ENCODE measurements at places on chromosomes 2 and 18. TPM values are rescaled to one million over a fixed set of nuclear protein-coding genes. Genes with fewer than 3 reads are reported as not detected.

- DNase-seq: no peak
- H3K4me1 ChIP-seq: peaks cover 6% of the 10 kb centered on the region
- H3K27ac ChIP-seq: no peak overlapping the region
- H3K36me3 ChIP-seq: no peaks in the 10 kb centered on the region
- H3K27me3 ChIP-seq: no peaks in the 10 kb centered on the region
Measured at GRCh38 chr2:131036696-131037397, 56.4 kb downstream of the FAM168B start.

GRCh38 chr2:168119515-168120141 is 127.8 kb downstream of the STK39 start:
- peaks cover 3% of the 10 kb centered on the region for H3K36me3 ChIP-seq
- H3K27ac ChIP-seq: no peak overlapping the region
- DNase-seq: no peak
- no peak overlapping the region for H3K4me3 ChIP-seq
- no peaks in the 10 kb centered on the region for H3K4me1 ChIP-seq
- no peaks in the 10 kb centered on the region for H3K27me3 ChIP-seq

Gene TMEM131
- polyA plus RNA-seq: 11.0 TPM

GRCh38 chr2:45452866-45453265 is 158.2 kb downstream of the SRBD1 start:
- H3K36me3 ChIP-seq: no peaks in the 10 kb centered on the region
- H3K27ac ChIP-seq: no peak overlapping the region
- H3K27me3 ChIP-seq: no peaks in the 10 kb centered on the region
- no peak for DNase-seq

DNA sequence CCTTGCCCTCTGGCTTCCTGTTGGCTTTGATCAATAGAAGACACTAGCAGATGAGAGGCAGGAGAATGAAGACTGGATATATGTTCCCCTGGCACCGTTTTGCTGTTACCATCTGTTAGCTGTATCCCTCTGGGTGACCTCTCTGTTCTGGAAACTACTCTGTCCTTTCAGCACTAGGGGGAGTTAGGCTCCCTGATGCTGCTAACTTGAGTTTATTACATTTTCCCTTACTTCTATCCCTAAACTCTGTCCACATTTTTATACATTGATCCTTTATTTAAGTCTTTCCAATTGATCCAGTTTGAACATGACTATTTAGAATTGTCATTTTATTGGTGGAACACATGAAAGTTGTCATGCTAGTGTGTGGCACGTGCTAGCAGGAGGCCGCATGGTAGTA is 1014.3 kb upstream of the CDH2 start:
- no peaks in the 10 kb centered on the region for H3K36me3 ChIP-seq
- no peak for DNase-seq
- H3K4me3 ChIP-seq: no peak overlapping the region
- no peaks in the 10 kb centered on the region for H3K27me3 ChIP-seq

GRCh38 chr2:54161660-54162424 is 46.4 kb downstream of the ACYP2 start:
- no peaks in the 10 kb centered on the region for H3K36me3 ChIP-seq
- no peaks in the 10 kb centered on the region for H3K27me3 ChIP-seq
- H3K4me3 ChIP-seq: no peak overlapping the region
- no peak for DNase-seq
- H3K27ac ChIP-seq: no peak overlapping the region
